ENCODE measurements at places on chromosomes 5 and 9.

DNA sequence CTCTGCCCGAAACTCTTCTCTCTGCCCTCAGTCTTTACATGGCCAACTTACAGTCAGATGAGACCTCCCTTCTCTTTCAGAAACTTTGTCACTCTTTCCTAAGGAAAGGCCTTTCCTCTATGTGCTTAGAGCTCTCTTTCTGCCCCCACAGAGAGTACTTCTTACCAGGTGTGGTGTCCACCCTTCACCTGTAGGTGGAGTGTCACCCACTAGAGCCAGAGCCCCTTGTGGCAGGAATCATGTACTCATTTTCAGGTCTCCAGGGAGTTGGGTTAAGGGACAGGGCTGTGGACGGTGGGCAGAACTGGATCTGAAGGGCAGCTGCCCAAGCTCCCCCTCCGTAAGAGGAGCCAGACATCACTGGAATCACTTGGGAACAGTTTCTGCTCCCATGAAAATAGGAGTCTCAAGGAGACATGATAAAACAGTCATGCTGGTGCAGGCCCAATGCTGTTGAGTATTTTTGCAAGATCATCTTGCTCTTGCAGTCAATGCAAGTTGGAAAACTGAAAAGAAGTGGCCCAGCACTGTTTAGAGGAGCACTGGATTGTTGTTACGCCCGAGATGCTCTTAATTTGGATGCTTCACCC, 436.7 kb downstream of the ZSWIM6 start:
- no peak for DNase-seq

DNA sequence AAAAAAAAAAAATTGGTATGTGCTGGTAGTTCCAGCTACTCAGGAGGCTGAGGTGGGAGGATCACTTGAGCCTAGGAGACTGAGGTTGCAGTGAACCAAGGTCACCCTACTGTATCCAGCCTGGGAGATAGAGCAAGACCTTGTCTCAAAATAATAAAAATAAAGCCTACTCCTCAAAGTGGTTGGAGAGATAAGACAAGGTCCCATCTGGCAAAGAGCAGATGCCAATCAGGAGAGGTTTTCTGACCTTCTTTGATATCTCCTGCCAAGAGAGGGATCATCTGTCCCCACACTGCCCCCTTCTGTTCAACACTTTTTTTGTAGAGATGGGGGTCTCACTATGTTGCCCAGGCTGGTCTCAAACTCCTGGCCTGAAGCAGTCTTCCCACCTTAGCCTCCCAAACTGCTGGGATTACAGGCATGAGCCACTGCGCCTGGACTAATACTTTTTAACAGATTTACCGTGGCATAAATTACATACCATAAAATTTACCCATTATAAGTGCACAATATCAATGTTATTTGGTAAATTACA, 64.7 kb downstream of the SH3PXD2B start:
- no peak for DNase-seq

- DNase-seq, result no peak
Measured at GRCh38 chr9:89922099-89922498, 317.3 kb downstream of the GADD45G start.

- peak; percentile 15 for DNase-seq
Measured at GRCh38 chr9:94783102-94783682, 56.7 kb downstream of the AOPEP start.

- DNase-seq, result no peak
Measured at GRCh38 chr9:124481115-124481514, 26.1 kb downstream of the NR5A1 start.

DNA sequence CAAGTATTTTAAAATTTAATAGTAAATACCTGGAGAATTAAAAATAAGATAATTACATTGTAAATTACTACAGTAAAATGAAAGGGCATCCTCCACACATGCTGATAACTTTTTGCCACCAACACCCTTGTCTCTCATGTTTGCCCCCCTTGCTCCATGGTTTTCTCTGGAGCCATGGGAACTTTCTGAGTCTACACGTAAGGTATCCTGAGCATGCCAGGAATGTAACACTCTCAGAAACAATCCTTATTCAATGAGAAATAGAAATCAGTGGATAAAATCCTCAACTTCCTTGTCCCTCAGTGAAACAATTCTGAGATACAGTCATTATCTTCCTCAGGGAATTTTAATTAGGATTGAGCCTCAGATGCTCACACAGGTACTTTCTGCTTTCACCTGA, 108.9 kb downstream of the IZUMO3 start:
- no peak for DNase-seq

GRCh38 chr5:127994087-127994660, 89.4 kb upstream of the SLC12A2 start:
- DNase-seq, result no peak

DNA sequence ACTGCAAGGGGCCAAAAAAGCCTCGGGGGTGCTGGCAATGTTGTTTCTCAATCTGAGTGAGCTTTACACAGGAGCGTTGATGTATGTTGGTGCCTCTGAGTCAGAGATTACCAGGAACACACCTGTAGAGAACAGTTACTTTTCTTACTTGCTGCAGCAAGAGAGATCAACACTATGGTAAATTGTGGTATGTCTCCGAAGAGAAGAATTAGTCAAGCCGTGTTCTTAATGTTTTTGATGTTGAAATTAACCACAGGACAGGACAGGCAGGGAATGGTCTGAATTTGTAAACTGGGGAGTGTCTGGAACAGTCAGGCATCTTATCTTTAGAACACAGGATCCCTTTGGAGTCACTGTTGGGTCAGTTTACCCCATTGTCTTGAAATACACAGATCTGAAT, 285.7 kb downstream of the DNAH5 start:
- no peak for DNase-seq

DNA sequence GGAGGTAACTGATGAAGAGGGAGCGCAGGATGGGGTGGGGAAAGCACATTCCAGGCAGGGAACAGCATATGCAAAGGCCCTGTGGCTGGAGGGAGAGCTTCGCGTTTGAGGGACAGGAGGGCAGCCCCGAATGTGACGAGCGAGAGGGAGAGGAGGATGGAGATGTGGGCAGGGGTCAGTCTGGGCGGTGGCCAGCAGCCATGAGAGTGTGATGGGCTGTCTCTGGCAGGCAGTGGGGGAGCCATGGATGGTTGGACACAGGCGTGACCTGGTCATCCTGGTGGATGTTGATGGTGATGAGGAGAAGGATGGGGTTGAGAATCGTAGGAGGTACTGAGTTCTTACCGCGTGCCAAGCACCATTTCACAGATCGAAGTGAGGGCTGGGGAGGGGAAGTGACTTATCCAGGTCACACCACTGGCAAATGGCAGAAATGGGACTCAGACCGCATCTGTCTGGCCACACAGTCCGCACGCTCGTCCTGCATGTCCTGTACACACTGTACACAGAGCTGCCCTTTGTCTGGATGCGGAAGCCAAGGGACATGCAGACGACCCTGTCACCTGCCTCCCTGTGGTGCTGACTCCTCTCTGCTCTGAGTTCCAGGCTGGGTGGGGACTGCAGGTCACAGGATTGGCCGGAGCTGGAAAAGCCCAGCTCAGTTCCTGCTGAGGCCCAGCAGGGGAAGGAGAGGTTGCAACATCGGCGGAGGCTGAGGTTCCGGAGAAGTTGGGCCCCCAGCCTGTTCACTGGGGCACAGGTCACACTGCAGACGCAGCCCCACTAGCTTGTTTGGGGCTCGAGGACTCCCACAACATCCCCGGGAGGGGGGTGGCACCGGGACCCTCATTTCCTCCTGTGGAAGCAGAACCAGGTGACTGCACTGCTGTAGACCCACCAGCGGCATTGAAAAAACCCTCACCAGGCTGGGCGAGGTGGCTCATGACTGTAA, 165.6 kb upstream of the IER5L start:
- no peak for DNase-seq

- DNase-seq, result no peak
Measured at GRCh38 chr9:1353291-1353690, 303.1 kb downstream of the DMRT2 start.

DNA sequence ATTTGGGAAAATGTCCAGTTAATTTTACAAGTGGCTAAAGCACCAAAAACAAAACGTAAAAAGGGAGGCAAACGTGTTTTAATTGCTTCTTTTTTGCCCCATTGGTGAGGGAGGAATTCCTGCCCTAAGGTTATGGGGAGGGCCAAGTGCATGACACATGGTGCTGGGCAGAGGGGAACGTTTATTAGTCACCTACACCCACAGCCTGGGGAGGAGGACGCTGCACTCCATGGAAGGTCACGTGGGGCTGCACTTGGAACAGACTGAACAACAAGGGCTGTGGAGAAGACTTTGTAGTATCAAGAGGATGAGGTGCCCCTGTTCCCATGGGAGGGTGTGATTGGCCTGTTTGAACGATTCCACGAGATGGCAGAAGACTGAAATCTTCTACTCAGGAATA, 13.7 kb upstream of the ADAMTS16 start:
- no peak for DNase-seq

DNA sequence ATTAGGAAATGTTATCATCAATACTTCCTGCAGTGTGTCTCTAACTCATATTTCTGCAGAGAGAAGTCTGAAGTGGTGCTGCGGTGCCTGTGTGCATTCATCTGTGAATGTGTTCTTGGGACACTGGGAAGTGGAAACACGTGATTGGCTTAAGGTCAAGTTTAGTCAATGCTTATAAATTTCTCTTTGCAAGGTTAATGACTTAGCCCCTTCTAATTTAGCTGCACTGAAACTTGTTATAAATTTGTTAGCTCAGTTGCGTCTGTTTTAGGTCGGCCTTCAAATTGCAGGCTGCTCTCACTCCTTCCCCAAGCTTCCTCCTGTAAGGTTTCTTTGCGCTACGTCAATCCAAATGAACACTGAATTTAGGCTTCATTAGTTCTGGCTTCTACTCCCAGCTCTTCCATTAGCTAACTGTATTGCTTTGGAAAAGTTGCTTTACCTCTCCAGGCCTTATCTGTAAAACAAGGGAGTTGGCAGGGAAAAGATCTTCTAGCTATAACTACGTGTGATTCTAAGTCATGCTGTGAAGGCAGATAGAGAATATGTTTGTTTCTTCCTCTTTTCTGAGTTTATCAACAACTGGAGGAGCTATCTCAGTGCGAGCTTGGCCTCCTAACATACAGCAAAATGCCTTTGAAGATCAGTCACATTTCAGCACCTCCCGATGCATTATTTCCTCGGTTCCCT, 341.8 kb downstream of the NFIB start:
- no peak for DNase-seq

DNA sequence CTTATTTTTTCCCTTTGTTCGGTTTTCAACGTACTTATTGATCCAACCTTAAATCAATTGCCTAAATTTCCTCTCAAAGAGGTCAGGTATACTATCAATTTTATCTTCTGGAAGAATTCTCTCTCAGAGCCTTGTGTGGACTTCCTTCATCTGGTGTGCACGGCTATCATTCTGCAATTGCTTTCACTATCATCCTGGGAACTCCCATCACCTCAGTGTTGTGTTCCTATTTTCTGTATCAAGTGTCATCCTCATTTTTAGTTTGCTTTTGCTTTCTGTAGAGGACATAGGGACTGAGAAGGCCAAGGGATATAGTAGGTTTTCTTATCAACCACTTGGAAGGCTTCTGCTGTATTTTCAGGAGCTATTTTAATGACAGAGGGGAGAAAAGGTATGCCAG, 11.3 kb downstream of the STOM start:
- no peak for DNase-seq

GRCh38 chr9:101467690-101468089, 32.1 kb upstream of the ALDOB start:
- DNase-seq, result no peak

DNA sequence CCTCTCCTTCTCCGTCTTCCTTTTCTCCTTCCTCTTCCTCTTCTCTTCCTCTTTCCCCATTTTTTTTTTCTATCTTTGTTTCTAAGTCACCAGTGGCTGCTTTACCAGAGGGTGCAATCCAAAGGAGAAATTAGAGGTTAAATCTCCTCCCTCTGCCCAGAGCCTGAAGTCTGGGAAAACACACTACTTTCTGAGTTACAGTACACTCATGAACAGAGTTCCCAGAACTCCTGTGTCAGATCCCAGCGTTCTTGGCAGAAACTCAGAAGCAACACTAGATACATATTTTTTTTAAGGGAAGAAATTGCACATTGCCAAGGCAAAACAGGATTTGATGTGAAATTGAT, 189.0 kb downstream of the SNCAIP start:
- DNase-seq, result no peak

DNA sequence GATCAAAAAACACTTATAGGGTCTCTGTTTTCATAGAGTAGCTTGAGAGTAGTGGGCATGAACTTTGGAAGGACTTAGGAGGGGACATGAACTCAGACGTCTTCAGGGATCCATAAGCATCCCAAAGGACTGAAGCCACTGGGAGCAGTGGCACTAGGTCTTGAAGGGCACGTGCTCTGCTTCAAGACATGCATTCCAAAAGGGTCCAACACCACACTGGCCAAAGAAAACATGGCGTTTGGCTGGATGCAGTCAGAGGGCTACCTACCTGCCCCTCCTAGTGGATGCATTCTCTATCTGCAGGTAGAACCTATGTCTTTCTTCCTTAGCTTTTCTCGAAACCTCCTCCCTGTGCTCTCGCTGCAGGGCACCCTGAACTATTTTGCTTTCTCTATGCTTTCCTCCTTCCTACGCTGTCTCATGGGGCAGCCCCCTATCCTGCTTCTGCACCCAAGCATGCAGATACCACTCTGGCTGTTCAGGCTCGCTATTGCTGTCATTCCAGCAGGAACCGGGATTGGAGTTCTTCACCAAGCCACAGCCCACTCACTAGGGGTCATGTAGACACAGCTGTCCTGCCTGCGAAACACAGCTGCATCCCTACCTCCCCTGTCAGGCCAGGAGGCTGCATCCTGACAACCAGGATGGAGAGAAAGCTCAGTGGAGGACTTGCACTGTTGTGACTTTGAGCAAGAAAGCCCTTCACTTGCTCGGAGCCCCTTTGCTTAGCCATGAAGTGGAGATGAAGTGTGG, 11.9 kb downstream of the FAM240B start:
- DNase-seq, result no peak

DNA sequence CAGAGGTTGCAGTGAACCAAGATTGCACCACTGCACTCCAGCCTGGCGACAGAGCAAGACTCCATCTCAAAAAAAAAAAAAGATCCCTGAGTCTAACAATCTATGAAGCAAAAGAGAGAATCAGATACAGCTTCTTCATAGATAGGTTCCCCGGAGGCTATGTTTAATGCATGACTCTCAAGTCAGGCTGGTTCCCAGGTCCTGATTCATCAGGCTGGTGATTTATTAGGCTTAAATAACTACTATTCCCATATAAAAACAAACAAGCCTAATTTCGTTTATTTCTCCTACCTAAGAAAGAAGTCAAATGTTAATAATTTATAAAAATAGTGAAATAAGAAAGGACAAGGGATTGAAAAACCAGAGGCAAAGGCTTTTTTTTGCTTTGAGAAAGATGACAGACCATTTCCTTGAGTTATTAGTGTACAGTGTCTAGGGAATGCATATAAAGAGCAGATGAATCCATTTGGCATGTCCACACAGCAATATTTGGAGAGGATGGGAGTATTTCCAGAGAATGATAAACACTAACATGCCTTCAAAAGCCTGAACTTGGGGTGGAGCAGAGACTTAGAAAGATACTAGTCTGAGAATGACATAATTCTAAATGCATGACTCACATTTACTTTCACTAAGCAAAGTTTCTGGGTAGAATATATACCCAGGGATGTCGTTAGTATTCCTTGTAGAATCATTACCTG, 115.3 kb downstream of the NREP start:
- DNase-seq, result no peak

Data from effector CD4-positive, alpha-beta T cell (primary cell).